Kasumi-1 (cell line): ENCODE measurements at places on chromosomes 12 and 14.

- DNase-seq, result no peak
Measured at GRCh38 chr12:11133816-11134215, 628 bp downstream of the TAS2R30 start.

- no peak for DNase-seq
Measured at GRCh38 chr14:102279688-102280348, 25.1 kb downstream of the MOK start.

- no peak for DNase-seq
Measured at GRCh38 chr12:104577581-104577981, 120.8 kb downstream of the CHST11 start.

DNA sequence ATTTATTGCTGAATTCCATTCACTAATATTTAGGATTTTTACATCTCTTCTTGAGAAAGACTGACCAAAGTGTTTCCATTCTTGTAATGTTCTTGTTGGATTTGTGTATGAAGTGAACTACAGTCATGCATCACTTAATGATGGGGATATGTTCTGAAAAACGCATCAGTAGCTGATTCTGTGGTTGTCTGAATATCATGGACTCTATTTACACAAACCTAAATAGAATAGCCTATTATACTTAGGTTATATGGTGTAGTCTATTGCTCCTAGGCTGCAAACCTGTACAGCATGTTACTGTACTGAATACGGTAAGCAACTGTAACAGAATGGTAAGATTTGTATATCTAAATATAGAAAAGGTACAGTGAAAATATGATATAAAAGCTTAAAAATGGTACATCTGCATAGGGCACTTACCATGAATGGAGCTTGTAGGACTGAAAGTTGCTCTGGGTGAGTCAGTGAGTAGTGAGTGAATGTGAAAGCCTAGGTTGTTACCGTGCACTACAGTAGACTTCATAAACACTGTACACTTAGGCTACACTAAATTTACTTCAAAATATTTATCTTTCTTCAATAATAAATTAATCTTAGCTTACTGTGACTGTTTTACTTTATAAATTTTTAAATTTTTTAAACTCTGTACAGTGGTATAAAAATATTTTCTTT, 27.6 kb upstream of the P2RX4 start:
- no peak for DNase-seq

DNA sequence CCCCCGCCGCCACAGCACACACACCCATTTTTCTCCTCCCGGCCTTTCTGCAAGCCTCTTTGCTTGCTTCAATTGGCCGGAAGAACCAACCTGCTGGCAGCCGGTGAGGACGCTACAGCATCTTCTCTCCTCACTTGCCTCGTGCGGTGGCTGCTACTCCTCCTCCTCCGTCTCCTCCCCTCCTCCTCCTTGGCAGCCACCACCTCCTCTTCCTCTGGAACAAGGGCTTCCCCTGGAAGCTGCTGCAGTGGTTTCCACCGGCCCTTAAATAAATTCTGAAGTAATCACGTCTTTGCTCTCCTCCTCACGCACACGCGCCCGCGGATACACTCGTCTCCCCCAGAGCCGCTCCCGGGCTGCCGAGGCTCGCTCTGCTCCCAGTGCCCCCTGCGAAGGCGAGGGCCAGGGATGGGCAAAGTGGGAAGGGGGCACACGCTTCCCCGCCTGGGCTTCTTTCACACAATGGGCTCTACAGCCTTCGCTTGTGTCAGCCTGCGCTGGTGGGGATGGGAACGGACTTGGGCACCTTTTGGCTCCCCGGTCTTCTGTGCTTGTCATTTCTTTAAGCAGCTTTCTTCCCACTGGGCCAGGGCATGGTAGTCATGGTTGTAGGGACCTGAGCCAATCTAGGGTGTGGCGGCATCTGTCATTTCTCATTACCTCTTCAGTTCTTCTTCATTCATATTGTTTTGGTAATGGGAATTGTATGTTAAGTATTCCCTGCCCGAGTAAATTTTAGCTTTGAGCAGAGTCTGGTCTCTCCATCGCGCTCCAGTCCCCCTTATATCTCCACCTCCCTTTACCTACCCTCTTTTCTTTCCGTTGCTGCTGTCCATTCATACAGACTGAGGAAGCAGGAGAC, at the start of gene PPFIA2:
TSS of gene PPFIA2 (minus strand) at position 161 of the 862 bp plus-strand sequence.
- no peak for DNase-seq

- no peak for DNase-seq
Measured at GRCh38 chr12:42767326-42767954, 177.9 kb upstream of the PRICKLE1 start.

GRCh38 chr12:70722584-70723343, 85.5 kb upstream of the PTPRB start:
- no peak for DNase-seq

- peak; percentile 11 for DNase-seq
Measured at GRCh38 chr14:68137704-68138619, 318.4 kb downstream of the RAD51B start.

- DNase-seq, result no peak
Measured at GRCh38 chr12:4558171-4558570, 3.8 kb upstream of the DYRK4 start.

DNA sequence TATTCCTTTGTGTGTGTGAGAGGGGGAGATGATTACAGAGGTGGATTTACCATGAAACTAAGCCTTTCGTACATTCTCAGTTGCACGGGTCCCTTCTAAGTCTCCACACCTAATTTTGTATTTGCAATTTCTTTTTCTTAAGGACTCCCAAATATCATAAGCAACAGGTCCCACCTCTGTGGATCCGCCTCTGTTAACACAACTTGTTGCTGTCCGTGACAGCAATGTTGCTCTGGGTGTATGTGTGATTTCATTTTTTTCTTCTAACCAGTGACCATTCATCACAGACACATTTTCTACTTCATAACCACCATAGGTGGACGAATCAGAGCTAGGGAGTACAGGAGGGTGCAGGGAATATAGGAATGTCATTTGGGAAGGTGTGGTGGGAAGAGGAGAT, 81.1 kb downstream of the NRXN3 start:
- no peak for DNase-seq

GRCh38 chr12:39915249-39915648, 190.6 kb downstream of the SLC2A13 start:
- no peak for DNase-seq

DNA sequence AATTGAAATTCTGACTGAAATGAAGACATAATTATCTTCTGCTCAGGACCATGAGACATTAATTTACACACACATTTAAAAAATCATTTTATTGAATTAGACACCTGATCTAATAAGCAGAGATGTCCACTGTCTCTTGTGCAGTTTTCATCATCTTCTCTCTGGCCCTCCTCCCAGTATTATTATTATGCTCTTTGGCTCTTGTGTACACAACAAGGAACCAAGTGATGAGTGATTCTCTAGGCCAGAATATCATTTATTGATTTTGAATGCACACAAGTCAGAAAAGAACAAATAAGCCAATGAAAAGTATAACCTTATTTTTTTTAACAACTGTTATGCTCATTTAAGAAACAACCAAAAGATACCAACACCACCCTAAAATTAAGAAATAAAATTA, 244.7 kb upstream of the KRR1 start:
- no peak for DNase-seq

DNA sequence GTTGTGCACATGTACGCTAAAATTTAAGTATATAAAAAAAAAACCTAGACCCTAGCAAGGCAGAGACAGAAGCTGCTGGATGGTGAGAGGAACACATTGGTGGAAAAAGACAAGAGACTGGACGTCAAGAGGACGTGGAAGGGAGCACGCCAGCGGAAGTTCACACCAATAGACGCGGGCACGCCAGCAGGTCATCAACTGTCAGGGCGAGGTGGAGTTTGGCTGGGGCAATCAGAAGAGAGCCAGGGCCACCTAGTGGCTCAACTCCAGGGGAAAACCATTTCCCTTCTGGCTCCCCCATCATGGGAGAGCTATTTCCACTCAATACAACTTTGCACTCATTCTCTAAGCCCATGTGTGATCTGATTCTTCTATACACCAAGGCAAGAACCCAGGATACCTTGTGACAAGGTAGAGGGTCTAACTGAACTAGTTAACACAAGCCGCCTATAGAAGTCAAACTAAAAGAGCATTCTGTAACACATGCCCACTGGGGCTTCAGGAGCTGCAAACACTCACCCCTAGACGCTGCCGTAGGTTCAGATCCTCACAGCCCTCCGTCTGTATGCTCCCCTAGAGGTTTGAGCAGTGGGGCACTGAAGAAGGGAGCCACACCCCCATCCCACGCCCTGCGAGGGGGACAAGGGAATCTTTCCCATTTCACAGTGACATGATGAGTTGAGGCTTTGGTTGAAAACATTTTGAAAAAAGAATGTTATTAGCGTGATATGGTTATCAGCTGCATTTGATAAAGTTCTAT, 702.7 kb downstream of the TMTC2 start:
- peak; percentile 18 for DNase-seq

- no peak for DNase-seq
Measured at GRCh38 chr12:54162741-54163140, 26.0 kb downstream of the SMUG1 start.

GRCh38 chr12:3295646-3296408, 195.2 kb upstream of the PRMT8 start:
- no peak for DNase-seq

- DNase-seq, result no peak
Measured at GRCh38 chr12:65147312-65147905, 22.0 kb upstream of the LEMD3 start.

DNA sequence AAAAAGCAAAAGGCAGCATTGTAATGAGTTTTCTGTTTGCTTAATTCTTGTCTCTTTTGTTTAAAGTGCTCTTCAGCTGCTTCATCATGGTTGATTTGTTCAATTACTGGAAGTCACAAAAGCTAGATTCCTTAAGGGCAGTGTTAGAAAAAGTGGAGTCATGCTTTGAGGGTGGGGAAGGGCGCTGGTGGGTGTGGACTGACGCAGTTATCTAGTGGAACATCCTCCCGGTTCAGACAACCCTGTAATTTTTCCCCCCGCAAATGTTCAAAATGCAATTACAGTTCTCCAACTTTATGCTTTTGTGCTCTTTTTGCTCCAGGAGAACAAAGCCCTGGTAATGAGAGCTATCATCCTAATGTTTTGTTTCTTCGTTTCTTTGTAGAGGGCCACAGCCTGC, 2.1 kb downstream of the AKAP6 start:
- no peak for DNase-seq

GRCh38 chr12:89140141-89140540, 212.2 kb downstream of the DUSP6 start:
- no peak for DNase-seq

DNA sequence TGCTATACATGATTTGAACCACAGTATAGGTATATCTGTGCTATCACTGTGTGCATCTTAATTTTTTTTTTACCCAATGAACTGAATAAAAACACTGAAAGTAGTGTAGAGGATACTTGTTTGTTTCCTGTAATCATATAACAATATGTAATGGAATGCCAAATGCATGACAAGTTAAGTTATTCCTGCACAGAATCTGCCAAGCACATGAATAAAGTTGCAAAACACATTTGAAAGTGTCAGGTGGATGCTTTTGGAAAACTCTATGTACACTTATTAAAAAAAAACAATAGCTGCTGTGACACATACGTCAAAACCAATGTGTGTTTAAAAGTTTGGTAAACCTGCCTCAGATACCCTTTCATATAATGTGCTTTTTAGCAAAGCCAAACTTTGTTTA, 1638.1 kb upstream of the SEL1L start:
- DNase-seq, result no peak

- DNase-seq, result peak; percentile 53
Measured at GRCh38 chr12:123242116-123242904, 9.1 kb downstream of the MTRFR start.

GRCh38 chr14:47763188-47763854, 87.9 kb upstream of the MDGA2 start:
- DNase-seq, result no peak

DNA sequence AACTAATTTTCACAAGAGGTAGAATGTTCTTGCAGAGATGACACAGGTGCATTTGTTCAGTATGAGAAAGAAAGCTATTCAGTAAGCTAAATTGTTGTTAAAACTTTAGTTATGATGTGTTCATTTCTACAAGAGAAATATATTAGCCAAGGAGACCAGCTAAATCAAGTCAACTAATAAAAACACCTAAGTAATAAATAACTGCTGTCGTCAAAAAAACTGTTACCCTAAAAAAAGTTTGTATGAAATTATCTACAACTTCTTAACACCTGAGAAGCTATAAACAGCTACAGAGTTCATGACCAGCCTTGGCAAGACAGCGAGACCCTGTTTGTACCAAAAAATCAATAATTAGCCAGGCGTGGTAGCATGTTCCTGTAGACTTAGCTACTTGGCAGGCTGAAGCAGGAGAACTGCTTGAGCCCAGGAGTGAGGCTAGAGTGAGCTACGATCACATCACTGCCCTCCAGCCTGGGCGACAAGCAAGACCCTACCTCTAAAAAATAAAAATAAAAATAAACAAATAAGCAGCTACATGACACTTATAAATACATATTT, 67.6 kb upstream of the AP4S1 start:
- no peak for DNase-seq

- peak; percentile 39 for DNase-seq
Measured at GRCh38 chr12:123270214-123271000, 1.2 kb downstream of the CDK2AP1 start.

- no peak for DNase-seq
Measured at GRCh38 chr14:98137131-98138025, 1134.6 kb downstream of the BCL11B start.

- DNase-seq, result peak; percentile 69
Measured at GRCh38 chr12:119444462-119445044, 110.0 kb downstream of the CCDC60 start.

DNA sequence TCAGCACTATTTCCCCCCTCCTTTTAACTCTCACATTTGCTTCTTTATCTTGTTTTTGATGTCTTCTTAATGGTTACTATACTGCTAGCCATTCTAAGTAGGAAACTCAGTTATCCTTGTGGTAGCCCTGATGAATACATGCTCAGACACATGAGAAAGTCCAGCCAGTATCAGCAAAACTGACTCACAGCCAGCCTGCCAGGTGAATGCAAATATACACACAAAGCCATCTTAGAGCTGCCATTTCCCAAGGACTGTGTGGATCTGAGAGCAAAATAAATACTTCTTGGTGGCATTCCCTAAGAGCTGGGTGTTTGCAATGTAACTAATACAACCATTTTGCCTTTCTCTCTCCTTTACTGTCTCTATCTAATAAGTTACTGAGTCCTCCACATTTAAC, 455.2 kb downstream of the CCER1 start:
- DNase-seq, result no peak

DNA sequence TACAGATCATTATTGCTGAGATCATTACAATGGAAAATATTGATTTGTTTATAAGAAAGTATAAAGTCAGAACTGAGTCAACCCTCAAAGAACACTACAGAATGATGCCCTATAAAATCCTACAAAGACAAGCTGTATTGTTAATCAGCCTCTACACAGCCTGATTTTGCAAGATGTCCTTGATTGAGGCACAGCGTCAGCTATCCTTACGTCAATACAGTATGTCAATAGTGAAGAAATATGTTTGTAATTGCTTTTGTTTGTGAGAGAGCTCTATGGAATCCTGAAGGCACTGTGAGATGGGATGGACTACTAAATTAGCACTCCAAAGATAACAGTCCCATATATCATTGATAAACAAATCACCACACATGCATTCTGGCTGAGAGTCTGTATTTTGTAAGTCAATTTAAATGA, 70.7 kb downstream of the RASSF9 start:
- DNase-seq, result no peak

GRCh38 chr14:103185051-103186029, 62.1 kb downstream of the TNFAIP2 start:
- peak; percentile 3 for DNase-seq

- DNase-seq, result peak; percentile 84
Measured at GRCh38 chr12:47360771-47361388, 281.1 kb upstream of the AMIGO2 start.
